ENCODE measurements at places on chromosomes 11 and 22.

DNA sequence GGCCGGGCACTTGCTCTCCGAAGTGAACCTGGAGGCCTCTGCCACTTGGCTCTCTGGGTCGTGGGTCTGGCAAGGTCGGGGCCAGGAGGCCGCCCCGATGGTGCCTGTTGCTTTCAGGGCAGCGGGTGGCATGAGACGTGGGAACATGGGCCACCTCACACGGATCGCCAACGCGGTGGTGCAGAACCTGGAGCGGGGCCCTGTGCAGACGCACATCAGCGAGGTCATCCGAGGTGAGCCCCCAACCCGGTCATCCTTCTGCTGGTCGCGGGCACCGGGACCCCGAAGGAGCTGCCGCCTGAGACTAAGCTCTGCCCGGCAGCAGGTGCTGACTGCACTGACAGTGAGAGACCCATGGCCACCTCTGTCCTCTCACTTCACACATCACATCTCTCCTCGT, 40.0 kb downstream of the SBF1 start:
- no peak for DNase-seq

- no peak for DNase-seq
These were observed 29.8 kb upstream of the P2RY2 start for GRCh38 chr11:73188301-73188700.

- DNase-seq, result no peak
These were observed 409.6 kb downstream of the GUCY1A2 start for GRCh38 chr11:106608677-106609076.

GRCh38 chr22:32949391-32950173, 108.6 kb downstream of the SYN3 start:
- DNase-seq, result no peak

GRCh38 chr11:10502770-10503169, 38.2 kb downstream of the RNF141 start:
- no peak for DNase-seq

DNA sequence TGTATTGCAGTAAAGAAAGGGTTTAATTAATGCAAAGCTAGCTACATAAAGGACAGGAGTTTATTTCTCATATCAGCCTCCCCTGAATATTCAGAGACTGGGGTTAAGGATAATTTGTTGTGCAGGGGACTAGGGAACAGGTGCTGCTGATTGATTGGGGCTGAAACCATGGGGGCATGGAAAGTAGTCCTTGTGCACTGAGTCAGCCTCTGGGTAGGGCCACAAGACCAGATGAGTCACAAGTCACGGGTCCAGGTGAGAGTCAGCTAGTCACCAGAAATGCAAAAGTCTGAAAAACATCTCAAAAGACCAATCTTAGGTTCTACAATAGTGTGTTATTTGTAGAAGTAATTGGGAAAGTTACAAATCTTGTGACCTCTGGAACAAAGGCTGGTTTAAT, 32.9 kb upstream of the SYT13 start:
- no peak for DNase-seq

Measured in NCI-H1417 (cell line).